ENCODE measurements at places on chromosomes 7 and 10. TPM values are rescaled to one million over a fixed set of nuclear protein-coding genes. Genes with fewer than 3 reads are reported as not detected.

PPP1R17 gene
- 4.1 TPM for polyA plus RNA-seq

PDCD11 gene
- polyA plus RNA-seq = 47.3 TPM

DUSP5 gene
- polyA plus RNA-seq = 42.8 TPM

PIP gene
- not detected for polyA plus RNA-seq

ANLN gene
- polyA plus RNA-seq = 17.6 TPM

DNA sequence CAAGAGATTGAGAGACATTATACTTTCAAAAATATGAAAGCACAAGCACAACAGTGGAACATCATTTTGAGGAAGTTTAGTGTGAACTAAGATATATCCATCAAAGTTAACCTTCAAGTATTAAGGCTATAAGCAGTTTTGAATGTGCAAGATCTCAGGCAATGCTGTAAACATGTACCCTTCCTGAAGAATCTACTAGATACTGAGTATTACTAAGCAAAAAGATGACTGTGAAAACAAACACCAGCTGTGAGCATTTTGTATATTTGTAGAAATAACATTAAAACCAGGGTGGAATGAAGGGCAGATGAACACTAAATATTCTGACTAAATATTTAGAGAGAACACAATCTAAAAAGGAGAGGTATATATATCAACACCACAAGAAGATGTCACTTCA, 41.3 kb upstream of the ADRA2A start:
- DNase-seq = no peak

DNA sequence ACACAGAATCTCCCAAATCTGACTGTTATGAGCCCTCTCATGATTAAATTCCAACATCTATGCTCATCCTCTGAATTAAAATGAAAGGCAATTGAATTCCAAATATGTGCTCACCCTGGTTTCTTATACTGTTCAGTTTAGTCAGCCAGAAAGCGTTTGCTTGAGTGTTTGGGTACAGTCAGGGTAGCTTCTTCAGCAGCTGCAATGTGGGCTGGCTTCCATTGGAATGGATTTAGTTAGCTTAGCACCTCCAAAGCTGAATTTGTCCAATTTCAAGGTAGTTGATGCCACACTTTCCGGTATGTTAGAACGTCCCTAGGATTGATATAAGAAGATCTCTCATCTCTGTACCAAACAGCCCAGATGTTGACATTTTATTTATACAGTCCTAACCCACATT, 9.3 kb downstream of the KLHL7 start:
- DNase-seq = no peak

- DNase-seq = no peak
These were observed 184.4 kb downstream of the PTPRN2 start for GRCh38 chr7:158403013-158403821.

- no peak for DNase-seq
These were observed 4.0 kb downstream of the HDAC9 start for GRCh38 chr7:18499407-18500177.

DNA sequence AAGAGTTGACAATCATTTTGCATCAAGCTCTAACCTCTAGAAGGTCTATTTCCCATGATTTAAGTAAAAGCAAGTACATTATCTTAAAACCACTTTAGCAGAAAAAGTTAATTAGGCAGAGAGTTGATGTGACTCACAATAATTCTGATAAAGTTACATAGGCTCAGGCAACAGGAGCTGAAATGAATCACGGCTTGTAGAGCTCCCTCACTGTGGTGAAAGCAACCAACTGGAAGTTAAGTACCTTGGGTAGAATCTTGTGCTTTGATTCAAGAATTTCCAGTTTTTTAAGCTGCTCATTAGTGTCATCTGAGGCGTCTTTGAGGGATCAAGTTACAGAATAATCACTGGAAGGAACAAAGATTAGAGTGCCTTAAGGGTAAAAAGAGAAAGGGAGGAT, 68.9 kb upstream of the NFE2L3 start:
- no peak for DNase-seq

DNA sequence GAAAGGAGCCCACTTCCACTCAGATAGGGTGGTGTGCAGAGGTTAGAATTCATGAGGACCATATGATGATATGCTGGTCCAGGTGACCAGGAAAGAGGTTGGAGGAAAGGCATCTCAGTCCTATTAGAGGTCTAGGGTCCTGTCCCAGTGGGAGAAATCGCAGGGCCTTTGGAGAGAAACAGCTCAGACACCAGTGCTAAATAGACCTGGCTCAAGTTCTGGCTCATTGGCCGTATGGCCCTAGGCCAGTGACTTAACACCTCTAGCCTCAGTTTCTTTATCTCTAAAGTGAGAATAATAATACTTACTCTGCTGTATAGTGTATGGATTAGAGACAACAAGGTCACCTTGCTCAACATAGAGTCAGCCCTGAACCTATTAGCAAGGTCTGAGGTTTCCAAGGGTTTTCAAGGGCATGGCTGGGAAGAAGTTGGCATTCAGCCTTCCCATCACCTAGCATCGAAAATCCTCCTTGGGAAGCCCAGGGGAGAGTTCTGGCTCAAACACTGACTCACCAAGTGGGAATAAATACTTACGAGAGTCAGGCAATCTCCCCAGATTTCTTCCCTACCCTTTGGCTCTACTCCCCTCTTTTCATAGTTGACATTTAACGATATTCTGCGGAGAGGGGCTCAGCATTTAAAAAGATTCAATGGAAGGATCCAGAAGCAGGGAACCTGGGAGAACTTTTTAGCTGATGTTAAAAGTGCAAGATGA, 473.1 kb upstream of the PODXL start:
- DNase-seq = no peak

GRCh38 chr7:1555813-1556543, at the start of gene TMEM184A:
TMEM184A (minus strand) TSS chr7:1556205; CDS start chr7:1555484, 721 bp downstream.
- DNase-seq = peak; percentile 61

GRCh38 chr10:32410569-32410968, 35.4 kb upstream of the CCDC7 start:
- no peak for DNase-seq

GRCh38 chr7:19056305-19056704, 61.1 kb downstream of the TWIST1 start:
- DNase-seq = no peak
